ENCODE measurements at places on chromosomes 11 and 22.

DNA sequence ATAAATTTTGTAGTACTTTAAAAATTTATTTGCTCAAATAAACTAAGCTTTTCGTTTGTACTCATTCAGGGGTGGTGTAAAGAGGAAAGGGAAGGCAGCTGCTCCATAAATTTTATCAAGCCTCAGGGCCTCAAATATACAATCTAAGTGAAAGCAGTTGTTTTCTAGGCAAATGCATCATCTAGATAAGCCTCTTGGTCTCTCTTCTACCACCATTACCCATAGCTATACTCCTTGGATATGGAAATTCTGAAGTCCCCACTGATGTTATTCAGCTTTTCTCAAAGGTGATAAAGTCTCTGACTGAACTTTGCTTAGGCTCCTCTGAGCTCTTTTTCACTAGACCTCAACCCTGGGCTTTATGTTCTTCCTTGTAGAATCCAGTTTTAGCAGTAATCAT lies 1313.1 kb downstream of the JRKL start:
- DNase-seq = no peak
- H3K4me1 ChIP-seq = no peaks in the 10 kb centered on the region
- no peaks in the 10 kb centered on the region for H3K36me3 ChIP-seq
- H3K4me3 ChIP-seq = no peak overlapping the region
- no peak overlapping the region for H3K27ac ChIP-seq

DNA sequence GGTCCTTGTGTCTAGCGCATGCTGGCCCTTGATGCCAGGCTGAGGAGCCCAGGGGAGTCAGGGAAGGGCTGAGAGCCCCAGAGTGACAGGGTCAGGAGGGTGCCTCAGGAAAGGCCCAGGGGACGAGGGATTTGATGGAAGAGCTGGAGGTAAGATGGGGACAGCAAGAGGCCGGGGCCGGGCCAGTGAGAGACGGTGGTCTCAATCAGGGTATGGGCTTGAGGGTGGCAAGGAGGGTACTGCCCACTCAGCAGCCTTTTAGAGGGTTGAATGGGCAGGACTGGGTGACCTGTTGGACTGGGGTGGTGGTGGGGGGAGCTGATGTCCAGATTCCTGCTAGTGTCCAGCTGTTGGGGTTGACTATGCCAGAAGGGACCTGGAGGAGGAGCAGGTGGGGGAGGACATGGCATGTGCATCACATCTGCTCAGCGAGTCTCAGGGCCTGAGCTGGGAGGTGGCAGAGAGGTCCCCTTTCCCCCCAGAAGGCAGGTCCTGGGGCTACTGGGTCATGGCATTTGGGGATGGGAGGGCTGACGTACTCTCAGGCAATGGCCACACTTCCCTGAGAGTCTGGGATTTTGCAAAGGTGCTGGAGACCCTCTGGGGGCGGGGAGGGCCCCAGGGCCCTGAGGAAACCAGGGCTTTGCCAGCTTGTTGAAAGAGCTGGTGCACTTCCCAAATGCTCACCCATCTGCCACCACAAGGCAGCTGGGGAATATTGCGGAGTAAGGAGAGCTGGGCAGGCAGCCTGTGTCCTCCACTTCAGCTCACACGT lies 18.4 kb downstream of the MYO7A start:
- peaks cover 27% of the 10 kb centered on the region for H3K4me1 ChIP-seq
- H3K36me3 ChIP-seq = no peaks in the 10 kb centered on the region
- no peak overlapping the region for H3K27ac ChIP-seq

- no peak for DNase-seq
- no peaks in the 10 kb centered on the region for H3K36me3 ChIP-seq
- no peak overlapping the region for H3K4me3 ChIP-seq
- H3K27me3 ChIP-seq = no peaks in the 10 kb centered on the region
- no peaks in the 10 kb centered on the region for H3K4me1 ChIP-seq
- H3K27ac ChIP-seq = no peak overlapping the region
Observed at GRCh38 chr11:58763120-58763490, 31.4 kb upstream of the GLYAT start.

DNA sequence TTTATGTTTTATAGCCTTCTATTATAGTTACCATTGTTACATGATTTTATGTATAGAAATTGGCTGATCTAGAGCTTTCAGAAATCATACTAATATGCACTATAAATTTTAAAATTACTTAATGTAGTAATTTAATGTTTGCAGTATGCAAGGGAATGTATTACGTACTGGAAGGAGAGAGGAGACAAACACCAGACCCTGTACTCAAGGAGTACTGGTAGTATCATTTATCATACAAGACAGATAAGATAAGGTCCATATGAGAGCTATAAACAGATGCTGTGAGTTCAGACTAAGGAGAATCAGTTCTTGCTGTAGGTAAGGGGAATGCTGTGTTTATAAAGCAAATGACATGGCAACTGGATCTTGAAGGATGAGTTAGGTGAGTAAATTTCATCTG lies 765 bp downstream of the BCO2 start:
- DNase-seq = peak; percentile 32
- H3K4me3 ChIP-seq = peak overlapping the region; percentile 12
- H3K27me3 ChIP-seq = no peaks in the 10 kb centered on the region
- no peaks in the 10 kb centered on the region for H3K36me3 ChIP-seq
- no peaks in the 10 kb centered on the region for H3K4me1 ChIP-seq

GRCh38 chr11:132351050-132351449 lies 980.6 kb downstream of the NTM start:
- no peaks in the 10 kb centered on the region for H3K4me1 ChIP-seq
- H3K27me3 ChIP-seq = no peaks in the 10 kb centered on the region
- H3K4me3 ChIP-seq = no peak overlapping the region

All from hepatocyte (in vitro differentiated cells).